ENCODE measurements at places on chromosomes 12 and 14.

DNA sequence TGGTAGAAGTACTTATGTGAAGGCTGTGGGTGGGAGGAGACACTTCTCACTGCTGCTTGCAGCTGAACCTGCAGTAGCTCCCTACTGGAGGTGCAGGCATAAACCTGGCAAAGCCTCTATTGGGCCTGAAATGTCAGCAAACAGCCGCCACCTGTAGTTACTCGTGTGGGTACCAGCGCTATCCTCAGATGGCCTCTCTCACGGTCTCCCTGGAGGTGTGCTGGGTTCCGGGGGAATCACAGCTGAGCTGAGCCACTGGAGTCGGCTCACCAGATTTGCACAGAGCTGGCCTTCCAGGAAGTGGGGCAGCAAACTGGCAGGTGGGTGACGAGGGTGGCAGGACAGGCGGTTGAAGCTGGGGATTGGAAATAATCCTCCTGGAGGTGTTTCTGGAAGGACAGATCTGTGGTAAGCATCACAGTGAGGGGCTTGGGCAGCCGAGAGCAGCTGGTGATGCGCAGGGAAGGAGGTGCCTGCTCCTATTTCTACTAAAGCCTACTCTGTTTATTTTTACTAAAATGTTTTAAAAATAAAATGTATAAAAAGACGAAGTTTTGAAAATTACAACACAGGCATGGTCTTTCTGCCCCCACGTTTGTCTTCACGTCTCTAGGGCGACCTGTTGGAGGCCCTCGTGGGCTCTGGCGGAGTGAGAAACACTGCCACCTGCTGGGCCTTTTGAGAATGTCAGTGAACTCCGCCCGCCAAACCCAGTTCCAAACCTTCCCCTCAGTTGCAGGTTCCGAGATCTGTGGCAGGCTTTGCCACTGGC lies 67.8 kb upstream of the PLEKHG3 start:
- DNase-seq, result peak; percentile 86

GRCh38 chr14:57991353-57991752 lies 125.5 kb upstream of the SLC35F4 start:
- no peak for DNase-seq

- DNase-seq, result peak; percentile 92
These were observed at the start of the genes PPHLN1 and ZCRB1 for GRCh38 chr12:42325653-42326474. Gene PPHLN1, plus strand, starts transcription at chr12:42326167. Its CDS starts 9,736 bp downstream, at chr12:42335903. Gene ZCRB1, minus strand, starts transcription at chr12:42326094. Its CDS starts 1,992 bp downstream, at chr12:42324102.

GRCh38 chr14:97499790-97500481 lies 702.8 kb downstream of the VRK1 start:
- no peak for DNase-seq

DNA sequence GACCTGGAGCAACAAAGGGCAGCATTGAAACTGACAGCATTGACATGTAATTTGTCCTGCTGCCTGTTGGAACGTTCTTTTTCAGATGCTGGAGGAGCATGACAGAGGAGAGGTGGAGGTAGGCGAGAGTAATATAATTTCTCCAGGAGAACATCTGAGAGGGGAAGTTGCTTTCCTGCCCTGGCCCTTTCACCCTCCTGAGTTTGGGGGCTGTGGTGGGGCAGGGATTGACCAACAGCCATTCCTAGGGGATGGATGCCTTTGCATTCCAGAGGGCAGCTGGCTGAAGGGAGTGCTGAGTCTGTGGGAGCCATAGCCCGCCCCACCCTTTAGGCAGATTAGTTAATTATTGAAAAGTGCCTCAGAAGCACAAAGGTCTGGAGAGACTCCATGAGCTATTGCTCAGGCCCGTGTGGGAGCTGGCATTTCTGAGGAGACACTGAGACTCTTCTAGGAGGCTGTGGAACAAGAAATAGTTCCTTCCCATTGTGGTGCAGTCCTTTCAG lies 73.5 kb downstream of the ARF6 start:
- no peak for DNase-seq

- no peak for DNase-seq
These were observed 216.9 kb upstream of the PELI2 start for GRCh38 chr14:55901291-55901690.

GRCh38 chr14:91749868-91750267 lies 18.0 kb upstream of the CATSPERB start:
- DNase-seq, result no peak

DNA sequence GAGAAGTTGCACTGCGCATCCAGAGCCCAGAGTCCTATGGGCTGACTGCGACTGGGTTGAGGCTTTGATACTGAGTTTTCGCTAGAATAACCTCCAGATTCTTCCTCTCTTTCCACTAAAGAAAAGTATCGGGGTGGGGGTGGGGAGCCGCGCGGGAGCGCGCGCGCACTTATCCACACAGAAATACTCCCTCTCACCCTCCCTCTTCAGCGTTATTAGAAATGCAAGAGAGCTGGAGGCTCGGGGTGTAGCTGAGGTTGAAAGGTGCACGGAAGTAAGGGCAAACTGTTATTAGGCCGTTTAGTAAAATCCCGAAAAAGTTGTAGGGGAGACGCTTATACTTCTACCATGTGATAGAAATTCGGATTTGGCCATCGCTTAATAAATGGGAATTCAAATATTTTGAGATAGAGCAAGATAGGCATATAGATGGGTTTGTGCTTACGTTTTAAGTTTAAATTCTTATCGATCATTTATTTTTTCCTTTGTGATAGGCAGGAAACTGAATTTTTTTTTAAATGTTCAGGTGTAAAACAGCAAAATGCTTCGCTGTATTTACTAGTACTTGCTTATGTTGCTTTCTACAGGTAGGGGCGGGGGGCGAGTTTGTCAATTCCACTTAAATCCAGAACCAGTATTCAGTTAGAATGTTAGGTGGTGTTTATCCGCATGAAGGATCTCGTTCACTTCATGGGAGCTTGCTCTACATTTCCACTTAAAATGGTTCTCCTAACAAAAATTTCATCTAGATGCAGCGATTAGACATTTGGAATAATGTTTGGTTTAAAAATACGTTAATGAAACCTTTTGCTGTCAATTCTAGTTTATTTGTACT lies 1.1 kb downstream of the ARHGAP5 start:
- DNase-seq, result peak; percentile 73

DNA sequence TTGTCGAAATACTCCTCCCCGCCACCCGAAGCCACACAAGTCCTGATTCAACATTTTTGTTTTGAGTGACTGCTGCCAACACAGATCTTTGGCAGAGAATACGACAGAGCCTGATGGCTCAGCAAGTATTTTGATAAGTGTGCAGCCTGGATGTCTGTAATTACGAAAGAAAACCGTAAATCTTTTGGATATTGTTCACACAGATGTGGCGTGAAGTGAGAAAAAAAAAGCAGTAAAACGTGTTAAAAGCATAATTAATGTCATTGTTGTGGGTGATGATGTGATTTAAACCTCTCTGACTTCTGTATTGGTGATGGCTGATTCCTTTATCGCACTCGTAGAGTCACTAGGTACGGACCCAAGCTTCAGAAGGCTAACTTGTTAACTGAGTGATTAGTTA lies 98.7 kb downstream of the PHETA1 start:
- no peak for DNase-seq

- peak; percentile 83 for DNase-seq
These were observed 124.6 kb downstream of the ETV6 start for GRCh38 chr12:11773889-11774677.

GRCh38 chr12:67788118-67788517 lies 139.6 kb downstream of the DYRK2 start:
- no peak for DNase-seq

GRCh38 chr14:58305730-58306129 lies 7.4 kb downstream of the ARID4A start:
- DNase-seq, result no peak

DNA sequence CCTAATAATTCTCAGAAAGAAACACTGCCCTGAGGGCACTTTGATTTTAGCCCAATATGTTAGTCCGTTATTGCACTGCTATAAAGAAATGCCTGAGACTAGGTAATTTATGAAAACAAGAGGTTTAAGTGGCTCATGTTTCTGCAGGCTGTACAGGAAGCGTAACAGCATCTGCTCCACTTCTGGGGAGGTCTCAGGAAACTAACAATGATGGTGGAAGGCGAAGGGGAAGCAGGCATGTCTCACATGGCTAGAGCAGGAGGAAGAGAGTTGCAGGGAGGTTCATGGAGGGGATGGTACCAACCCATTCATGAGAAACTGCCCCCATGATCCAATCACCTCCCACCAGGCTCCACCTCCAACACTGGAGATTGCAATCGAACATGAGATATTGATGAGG lies 49.4 kb upstream of the RERG start:
- no peak for DNase-seq

DNA sequence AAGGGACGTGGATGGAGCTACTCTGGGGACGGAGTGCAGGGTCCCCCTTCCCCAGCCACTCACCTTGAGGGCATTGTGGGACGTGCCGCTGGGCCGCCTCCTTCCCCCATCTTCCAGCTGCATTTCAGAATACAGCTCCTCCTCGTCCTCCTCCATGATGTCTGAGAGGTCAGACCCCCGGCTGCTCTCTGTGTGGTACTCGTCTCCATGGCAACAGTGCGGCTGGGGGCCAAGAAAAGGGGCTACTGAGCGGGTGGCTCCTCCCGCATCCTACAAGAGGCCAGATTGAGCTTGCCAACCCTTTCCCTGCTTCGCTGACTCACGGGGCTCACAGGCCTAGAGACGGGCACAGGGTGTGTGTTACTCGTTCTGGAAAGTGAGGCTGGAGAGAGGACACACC lies 90.4 kb downstream of the PIWIL1 start:
- no peak for DNase-seq

- DNase-seq, result no peak
These were observed 13.5 kb downstream of the BMP4 start for GRCh38 chr14:53942970-53943750.

DNA sequence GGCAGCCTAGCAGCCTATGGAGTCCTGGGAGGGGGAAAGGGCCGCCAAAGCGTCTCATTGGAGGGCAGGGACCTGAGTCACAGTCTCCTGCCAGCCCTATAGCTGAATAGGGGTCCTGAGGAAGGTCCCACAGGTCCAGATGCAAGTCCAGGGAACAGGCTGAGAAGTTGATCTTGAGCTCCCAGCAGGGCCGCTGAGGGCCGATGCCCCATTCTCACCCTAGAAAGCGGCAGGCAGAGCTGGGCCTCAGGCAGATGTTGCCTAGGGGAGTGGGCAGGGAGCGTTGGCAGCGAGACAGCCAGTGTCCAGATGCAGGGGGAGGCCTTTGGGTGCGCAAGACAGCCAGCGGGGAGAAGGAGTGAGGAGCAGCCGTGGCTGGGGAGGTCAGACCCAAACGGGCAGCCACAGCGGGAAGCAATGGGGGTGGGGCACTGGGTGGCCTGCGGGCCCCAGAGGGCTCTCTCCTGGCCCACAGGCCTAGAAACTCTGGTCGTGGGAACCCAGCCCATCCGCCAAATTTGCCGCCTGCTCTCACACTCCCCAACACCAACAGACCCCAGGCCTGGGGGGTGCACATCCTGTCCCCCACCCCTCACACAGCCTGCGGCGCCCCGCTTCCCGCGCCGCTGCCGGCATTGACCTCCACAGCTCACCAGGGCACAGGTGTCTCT lies 1.1 kb downstream of the HDAC7 start:
- peak; percentile 70 for DNase-seq

GRCh38 chr14:37474191-37474590 lies 120.9 kb downstream of the FOXA1 start:
- no peak for DNase-seq

DNA sequence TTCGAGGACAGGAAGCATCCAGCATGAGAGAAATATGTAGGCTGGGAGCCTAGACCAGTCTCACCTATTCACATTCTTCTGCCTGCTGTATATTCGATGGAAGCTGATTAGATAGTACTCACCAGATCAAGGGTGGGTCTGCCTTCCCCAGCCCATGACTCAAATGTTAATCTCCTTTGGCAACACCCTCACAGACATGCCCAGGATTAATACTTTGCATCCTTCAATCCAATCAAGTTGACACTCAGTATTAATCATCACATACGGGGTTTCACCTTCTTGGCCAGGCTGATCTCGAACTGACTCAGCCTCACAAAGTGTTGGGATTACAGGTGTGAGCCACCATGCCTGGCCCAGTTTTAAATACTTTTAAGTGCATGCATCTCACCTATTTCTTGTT lies 30.5 kb upstream of the SLC10A1 start:
- DNase-seq, result no peak

GRCh38 chr14:74804219-74804825 lies 41.2 kb downstream of the YLPM1 start:
- DNase-seq, result peak; percentile 51

DNA sequence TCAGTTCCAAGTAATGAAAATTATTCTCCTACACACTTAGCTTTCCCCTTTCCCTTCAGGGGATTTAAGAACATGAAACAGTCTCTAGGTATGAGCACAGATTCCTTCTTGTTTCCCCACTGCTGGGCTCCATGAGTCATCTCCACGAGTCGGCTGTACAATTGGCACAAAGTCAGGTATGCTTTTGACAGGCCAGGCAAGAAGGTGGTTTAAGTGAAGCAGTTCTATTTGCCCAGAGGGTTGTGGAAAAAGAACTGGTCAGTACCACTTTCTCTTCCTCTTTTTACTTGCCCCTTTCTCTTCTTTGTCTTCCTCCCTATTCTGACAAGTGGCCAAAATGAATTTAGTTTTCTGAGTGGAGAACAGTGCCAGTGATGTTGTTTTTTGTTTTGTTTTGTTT lies 16.3 kb downstream of the DYNC1H1 start:
- DNase-seq, result no peak

- peak; percentile 70 for DNase-seq
These were observed 1.4 kb upstream of the APOBEC1 start for GRCh38 chr12:7667125-7667524.

GRCh38 chr12:57130941-57131340 lies 2.7 kb downstream of the LRP1 start:
- no peak for DNase-seq

DNA sequence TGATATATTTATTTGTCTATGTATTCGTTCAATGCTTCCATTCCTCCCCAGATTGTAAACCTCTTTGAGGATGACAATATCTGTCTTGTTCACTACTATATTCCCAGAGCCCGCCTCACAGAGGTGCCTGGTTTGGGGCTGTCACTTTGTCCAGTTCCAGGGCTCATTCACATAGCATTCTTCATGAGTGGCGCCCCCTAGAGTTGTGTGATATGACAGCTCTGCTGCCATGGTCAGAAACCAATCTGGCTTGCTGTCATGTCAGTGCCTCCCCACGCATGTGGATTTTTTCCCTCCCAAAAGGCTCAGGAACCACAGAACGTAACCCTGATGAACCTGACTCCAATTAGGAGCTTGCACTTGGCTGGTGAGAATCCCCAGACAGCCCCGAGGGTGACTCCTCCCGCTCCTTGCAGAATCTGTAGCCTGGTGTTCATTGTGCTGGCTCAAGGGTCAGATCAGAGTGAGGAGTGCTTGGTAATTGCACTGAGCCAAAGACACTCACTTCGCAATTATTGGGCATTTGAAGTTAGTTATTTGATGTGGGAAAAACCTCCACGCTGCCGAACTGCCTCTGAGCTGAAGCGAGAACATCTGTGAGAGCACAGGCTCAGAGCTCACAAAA lies 145.5 kb downstream of the PTPN11 start:
- no peak for DNase-seq

All from OCI-M1 (cell line).